Adipocyte (in vitro differentiated cells): ENCODE measurements at places on chromosomes 1 and 21.

GRCh38 chr1:41155105-41155504 lies 87.0 kb downstream of the SCMH1 start:
- DNase-seq: no peak

- no peak for DNase-seq
These were observed 649.1 kb upstream of the USP24 start for GRCh38 chr1:55864251-55864650.

DNA sequence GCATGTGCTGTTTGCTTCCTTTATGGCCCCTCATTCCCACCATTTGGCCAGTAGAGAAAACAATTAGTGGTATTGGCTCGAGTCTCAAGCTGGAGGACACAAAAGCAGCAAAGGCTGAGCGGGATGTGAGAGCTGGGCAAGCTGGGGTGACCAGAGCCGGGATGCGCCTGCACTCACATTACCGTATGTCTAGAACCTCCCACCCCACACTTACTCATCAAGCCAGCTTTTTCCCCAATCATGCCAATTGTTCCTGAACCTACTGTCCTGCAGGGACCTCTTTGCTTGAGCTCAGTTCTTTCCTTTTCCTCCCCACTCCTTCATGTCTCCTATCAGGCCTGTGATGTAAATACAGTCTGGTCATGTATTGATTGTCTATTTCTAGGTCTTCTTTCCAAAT lies 45.9 kb downstream of the KIRREL1 start:
- DNase-seq: no peak

GRCh38 chr1:55547405-55547804 lies 332.2 kb upstream of the USP24 start:
- peak; percentile 59 for DNase-seq

DNA sequence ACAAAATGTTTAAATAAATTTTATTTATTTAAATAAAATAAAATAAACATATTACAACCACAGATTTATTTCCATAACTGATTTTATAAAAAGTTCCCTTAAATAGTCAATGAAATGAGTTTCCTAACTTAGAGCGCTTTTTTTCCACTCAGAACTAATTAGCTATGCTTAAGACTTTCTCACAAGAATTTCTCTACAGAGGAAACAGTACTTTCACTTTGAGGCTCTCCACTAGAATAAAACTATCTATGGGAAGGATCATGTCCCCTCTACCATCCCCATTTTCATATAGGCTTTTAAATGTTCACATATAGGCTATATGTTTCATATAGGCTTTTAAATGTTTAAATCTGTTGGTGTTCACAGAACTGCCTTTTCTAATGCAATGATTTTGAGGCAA lies 40.0 kb upstream of the DPH5 start:
- no peak for DNase-seq

DNA sequence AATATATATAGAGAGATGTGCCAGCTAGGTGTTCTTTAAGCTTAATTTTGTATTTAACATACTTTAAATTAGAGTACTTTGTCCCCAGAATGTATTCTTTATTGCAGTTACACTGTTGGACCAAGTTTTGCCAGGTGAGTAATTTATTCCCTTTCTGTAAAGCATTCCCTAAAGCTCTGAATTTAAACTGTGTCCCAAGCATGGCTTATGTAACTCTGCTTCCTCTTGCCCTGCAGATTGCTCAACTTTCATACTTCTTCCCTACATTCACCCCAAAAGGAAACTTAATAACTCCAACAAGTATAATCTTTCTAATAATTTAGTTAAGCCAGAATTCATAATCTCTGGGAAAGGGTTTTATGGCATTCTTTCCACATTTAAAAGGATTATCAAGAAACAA lies 5.6 kb downstream of the LYPLAL1 start:
- peak; percentile 52 for DNase-seq

- DNase-seq: no peak
These were observed 296.5 kb upstream of the PLXNA2 start for GRCh38 chr1:208540724-208541123.

DNA sequence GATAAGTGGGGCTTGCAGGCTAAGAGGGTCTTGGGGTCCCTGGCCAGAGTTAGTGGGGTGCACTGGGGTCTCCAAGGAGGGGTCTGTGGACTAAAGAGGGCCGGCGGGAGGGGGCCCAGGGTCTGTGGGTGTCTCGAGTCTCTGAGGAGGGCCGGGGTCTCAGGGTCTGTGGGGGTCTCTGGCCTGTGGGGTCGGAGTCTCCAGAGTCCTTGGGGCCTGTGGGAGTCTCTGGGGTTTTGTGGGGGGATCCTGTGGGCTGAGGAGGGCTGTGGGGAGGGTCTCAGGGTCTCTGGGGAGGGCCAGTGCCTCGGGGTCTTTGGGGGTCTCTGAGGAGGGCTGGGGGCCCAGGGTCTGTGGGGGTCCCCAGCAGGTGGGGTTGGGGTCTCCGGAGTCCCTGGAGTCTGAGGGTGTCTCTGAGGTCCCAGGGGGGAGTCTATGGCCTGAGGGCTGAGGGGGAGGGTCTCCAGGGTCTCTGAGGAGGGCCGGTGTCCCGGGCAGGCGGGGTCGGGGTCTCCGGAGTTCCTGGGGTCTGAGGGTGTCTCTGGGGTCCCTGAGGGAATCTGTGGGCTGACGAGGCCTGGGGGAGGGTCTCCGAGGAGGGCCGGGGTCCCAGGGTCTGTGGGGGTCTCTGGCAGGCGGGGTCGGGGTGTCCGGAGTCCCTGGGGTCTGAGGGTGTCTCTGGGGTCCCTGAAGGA lies 628 bp upstream of the PLEKHM2 start:
- DNase-seq: no peak

DNA sequence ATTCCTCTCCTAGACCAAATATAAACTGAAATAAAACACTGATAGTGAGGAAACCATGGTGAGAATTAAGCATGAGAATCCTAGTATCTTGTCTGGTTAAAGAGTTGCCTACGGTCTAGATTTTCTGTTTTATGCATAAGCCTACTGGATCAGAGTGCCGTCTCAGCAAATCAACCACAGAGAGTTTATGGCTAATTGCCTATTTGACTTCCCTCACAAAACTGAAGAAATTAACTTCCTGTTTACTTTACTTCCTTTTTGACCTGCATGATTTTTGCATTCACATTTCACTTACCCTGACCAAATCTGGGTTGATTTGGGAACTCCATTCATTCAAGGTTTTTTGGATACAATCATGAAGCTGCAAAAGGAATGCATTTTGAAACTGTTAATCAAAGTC lies 5.0 kb downstream of the GCLM start:
- DNase-seq: no peak

DNA sequence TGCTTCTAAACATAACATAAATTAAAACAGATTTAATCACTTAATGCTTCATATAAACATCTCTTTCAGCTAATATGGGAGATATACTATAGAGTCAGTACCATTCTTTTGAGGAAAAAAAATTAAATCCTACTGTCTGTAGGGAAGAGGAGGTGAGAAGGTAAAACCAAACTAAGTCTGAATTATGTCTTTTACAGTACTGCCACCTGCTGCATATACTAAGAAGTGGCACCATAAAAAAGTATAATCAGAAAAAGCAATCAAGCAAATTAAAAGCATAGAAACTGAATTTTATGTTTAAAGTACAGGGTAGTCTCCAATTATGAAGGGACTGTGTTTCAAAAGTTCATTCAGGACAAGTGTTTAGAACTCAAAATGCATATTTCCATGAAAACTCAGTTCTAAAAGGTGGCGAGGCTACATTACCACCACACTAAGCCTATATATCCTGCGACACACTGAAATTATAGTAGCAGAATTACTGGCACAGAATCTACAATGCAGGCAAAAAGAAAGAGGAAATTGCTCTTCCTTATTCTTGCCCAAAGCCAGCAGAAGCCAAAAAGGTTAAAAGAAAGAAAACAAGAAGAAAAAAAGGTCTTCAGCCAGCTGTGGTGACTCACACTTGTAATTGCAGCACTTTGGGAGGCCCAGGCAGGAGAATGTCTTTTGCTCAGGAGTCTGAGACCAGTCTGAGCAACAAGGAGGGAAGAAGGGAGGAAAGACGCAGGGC lies 9.0 kb downstream of the NSL1 start:
- DNase-seq: peak; percentile 73

DNA sequence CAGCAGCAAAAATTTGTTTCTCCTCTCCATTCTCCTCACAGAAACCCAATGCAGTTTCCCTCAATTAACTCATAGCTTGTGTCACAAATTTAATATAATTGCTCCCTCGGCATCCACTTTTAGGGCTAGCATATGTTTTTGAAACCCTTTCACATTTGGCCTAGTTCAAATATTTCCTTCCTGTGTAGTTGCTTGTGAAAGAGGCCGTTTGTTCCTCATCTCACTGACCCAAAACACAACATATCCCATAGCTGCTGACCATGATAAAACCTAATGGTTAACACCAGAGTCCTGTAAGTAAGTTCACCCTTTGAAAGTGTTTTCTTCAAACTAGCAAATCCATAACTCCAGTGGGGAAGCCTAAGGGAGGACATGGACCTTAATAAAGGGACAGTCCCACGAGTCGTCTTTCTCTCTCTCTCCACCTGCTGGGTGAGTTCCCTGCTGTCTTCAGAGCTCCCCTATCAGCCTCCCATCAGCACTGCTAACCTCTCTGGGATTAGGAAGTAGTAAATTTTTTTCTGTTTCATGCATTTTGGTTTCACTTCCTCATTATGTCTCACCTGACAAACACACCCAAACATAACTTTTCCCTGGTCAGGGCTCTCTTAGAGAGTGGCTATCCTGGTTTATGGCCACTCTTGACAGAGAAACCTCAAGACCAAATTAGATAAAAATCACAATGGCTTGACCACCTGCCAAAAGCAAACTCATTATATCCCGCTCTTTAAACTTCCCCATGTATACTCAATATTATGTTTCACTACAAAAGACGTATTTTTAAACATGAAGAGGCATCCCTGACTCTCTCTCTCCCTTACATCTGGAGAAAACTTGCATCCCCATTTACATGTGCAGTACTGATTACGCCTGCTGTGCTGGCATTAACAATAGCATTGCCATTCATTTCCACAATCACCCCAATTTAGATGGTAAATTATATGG lies 177.7 kb upstream of the HP1BP3 start:
- no peak for DNase-seq

DNA sequence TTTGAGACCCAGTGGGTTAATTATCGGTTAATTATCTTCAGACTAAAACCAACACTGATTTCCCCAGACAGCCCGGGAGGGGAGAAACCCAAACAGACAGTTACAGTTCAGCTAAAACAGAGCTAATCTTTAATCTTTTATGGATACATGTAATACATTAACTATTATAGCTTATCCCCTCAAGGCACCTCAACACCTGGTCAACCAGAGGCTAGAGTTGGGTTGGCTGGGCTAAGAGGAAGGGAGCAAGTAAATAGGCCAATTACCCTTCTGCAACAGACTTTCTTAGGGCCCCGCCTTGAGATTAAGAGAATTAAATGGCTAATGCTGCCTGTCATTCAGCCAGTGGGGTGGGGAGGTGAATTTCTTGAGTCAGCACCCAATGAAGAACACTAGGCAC lies 6.6 kb upstream of the MED18 start:
- DNase-seq: no peak

GRCh38 chr1:56399326-56399725 lies 180.0 kb downstream of the PLPP3 start:
- no peak for DNase-seq

GRCh38 chr1:209304166-209304565 lies 279.3 kb upstream of the CAMK1G start:
- DNase-seq: no peak

DNA sequence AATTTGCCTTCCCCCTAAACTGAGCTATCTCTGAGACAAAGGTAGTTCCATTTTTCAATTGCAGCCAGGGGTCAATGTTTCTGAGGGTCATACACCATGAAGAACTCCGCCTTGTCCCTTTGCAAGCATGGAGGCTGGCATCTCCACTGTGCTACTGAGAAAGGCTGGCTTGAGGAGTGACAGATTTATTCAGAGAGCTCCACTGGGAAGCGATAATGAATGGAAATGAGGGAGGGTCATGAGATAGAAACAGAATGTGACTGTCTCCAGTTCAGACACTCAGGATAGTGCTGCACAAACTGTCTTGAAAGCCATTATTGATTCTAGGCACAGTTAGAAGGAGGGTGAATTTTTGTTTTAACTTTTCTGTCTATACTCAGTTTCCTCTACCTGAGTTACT lies 197.5 kb downstream of the ZNF326 start:
- no peak for DNase-seq

DNA sequence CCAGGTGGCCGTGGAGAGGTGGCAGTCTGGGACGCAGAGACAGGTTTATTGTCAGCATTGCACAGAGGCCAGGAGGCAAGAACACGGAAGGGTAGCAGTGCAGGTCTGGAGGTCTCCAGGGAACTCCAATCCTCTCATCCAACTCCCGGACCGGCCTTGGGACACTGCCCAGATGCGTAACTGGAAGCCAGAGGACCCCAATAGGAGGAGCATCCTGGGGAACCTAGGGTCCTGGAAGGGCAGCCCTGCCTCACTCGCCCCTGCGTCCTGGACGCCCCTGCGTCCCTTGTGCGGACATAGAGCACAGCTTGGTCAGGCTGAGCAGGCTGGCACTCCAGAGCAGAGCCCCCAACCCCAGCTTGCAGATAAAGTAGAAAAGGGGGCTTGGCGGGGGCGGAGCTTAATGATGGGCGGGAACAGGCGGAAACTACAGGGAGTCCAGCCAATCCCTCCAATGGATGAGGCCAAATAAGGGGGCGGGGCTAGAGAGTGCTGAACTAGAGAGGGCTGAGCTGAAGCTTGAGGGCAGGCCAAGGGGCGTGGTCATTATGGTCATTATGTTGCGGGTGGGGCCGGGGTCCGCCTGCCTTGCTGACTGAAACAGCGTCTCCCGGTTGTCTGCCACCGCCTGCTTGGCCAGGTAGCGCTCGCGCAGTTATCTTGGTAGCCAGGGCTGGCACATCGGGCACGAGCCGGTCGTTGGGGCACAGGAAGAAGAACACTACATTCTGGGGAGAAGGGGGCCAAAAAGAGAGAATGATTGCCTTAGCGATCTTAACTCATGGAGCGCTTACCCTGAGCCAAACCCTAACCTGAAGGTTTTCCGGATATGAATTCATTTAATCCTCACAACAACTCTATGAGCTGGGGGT lies 3.7 kb upstream of the ARHGEF19 start:
- DNase-seq: peak; percentile 87

DNA sequence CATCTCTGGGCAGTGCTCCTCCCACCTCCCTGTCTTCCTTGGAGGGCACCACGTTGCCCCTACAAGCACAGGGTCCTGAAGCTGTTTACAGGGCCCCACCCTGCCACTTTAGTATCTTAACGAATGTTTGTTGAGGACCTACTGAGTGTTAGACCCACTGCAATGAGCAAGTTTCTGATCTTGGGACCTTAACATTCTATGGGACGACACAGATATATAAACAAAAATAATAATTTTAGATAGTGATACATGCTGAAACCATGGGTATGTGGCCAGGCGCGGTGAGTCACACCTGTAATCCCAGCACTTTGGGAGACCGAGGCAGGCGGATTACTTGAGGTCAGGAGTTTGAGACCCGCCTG lies 10.1 kb downstream of the ENTREP3 start:
- no peak for DNase-seq

DNA sequence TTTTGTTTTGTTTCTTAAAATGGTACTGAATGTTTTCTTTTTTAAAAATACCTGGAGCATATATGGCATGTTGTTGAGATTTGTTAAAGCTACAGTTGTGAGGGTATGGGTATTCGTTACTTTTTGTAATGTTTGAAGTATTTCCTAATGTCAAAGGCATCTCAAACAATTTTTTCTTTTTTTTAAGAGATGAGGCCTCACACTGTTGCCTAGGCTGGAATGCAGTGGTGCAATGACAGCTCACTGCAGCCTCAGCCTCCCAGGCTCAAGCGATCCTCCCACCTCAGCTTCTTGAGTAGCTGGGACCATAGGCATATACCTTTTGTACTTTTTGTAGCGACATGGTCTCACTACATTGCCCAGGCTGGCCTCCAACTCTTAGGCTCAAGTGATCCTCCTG lies 16.1 kb downstream of the CLCN6 start:
- DNase-seq: peak; percentile 53

GRCh38 chr1:55400508-55400907 lies 185.3 kb upstream of the USP24 start:
- peak; percentile 74 for DNase-seq
